CD4-positive, alpha-beta T cell treated with Interleukin-10 for 1 hour (primary cell): ENCODE measurements at places on chromosomes 12 and 14.

DNA sequence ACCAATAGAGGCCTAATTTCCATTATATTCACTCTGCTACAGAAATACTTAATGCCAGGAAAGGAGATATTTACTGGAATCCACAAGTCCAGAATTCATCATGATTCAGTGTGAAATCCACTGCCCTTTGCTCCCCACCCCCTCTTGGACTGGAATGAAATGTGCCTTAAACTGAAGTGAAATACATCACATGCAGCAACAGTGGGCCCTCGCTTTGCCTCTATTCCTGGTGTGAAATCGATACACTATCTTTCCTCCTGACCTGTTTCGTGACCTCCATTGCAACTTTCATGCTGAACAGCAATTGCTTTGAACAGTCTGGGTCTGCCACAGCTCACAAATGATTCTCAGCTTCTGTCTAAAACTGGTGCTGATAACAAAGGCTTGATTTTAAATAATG lies 100.6 kb downstream of the NPAS3 start:
- DNase-seq = no peak

DNA sequence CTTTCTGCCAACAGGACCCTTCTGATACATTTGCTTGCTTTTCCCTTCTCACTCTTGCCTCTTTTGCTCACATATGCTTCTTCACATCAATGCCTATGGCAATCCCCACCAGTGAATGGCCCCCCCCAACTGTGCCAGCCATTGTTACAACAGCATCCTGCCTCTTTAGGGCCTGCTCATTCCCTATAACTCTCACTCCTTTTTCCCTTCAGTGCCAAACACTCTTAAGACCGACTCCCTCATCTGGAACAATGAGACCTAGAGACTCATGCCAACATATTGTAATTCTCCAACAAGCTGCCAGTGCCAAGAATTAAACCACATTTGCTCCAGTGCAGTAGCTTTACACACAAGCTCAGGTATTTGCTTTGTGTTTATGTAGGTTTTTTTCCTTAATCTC lies 189.0 kb downstream of the SOX5 start:
- DNase-seq = no peak

DNA sequence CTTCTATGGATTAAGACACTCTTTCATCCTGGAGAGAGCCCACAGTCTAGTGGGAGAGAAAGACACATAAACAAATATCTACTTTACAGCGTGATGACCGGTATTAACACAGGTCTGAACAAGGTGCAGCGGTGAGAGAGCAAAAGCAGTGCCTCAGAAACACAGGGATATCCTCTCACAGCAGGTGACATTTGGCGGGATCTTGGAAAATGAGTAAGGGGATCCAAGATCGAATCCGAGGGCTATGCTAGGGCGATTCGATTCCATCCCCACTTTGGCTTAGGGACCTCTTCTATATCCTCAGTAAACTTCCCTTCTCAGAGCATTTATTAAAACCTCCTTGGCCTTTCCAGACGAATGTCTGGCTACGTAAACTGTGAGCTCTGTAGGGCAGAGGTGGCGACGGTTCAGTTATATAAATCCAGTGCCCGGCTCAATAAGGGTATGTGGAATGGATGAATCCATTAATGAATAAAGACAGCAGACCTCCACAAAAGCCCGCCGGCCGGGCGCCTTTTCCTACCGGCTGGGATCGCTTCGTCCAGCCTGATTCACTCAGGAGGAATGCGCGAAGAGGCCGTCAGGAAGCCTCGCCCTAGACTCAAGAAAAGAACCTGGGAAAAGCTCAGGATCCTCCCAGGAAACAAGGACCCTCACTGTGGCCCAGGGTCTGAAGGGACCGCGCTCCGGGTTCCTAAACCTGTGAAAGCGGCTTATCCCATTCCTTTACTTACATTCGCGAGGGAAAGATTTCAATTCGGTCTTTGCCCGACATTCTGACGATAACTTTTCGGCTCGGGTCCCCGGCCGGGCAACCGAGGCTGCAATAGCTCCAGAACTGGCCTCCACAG lies 455 bp downstream of the ATP6V1D start:
- no peak for DNase-seq

DNA sequence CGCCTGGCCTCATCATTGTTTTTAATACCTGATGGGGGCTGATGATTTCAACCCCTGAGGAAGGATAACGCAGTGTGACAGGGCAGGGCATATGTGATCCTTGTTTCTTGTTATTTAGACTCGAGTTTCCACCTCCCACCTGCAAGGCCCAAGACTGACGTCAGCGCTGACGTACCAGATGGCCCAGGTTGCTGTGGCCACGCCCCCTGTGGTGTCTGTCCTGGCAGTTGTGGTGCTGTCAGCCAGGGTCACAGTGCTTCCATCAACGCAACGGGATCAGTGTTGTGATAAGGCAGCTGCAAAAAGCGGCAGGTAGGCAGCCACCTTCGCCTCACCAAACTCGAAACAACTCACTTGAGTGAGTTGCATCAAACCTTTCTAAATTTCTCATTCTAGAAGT lies 18.4 kb downstream of the DDX51 start:
- no peak for DNase-seq

DNA sequence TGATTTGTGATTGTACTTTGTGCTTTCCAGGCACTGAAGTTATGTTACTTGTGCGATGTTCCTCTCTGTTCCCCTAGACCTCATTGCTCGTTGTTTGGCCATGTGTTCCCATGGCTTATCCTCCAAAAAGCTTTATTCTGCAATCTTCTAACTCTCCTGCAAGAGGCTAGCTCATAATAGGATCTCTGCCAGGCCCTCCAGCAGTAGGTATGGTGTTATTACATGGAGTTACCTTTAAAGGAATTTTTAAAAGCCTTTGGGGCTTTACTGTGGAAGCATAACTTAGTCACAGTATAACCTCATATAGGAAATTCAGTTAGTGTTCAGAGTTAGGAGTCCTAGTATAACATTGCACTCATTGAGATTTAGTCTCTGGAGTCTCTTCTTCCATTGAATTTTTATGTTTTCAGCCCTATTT lies 292.3 kb downstream of the RAD51B start:
- DNase-seq = no peak

DNA sequence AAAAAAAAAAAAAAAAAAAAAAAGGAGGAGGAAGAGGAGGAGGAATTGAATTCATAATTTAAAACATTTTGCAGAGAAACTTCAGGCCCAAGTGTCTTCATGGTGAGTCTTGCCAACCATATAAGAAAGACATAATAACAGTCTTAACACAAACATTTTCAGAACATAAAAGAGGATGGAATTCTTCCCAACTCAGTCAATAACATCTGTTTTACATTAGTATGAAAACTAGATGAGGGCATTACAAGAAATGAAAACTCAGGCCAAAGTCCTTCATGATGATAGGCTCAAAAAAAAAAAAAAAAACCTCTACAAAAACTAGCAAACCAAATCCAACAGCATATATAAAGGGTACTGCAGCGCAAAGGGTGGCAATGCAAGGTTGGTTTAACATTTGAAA lies 151.6 kb downstream of the FOXA1 start:
- DNase-seq = no peak

DNA sequence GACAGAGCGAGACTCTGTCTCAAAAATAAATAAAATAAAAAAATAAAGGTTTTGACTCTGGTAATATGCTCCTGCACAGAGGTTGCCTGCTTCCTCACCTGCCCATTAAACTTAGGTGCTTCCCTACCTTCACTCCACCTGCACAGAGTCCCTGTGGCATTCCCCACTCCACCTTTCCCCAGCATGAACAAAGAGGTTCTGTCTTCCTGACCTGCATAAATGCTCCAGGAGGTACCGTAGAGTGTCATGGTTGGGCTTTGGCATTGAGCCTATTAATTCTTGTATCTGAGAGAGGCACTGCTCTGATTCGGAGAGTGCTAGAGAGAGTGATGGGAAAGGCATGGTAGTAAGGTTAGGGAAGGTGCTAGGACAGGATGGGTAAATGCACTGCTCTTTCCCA lies 6.3 kb downstream of the ARHGAP9 start:
- DNase-seq = no peak

DNA sequence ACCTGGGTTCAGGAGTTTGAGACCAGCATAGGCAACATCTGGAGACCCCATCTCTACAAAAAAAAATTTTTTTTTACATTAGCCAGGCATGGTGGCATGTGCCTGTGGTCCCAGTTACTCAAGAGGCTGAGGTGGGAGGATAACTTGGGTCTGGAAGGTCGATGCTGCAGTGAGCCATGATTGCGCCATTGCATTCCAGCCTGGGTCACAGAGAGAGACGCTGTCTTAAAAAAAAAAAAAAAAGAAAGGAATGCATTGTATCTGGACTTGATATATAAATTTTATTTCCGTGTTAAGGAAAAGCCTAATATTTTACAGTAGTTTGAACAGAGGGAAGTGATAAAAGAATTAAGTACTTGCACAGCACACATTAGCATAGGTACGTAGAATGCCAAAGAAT lies 97.2 kb downstream of the ZC3H14 start:
- no peak for DNase-seq

DNA sequence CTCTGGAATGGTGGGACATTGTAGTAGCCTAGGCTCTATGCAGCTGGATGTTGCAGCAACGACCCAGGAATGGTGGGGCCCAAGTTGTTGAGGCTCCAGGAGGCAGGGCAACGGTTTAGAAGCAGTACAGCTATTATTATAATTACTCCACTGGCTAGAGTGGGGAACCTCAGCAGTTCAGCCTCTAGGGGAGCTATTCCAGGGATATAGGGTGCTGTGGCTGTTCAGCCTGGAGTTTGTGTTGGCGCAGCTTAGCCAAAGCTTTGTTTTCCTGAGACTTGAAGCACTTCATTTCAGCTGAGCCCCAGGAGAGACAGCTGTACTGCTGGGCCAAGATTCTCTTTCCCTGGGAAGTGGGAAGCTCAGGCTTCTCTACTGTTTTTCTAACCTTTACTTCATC lies 1023.0 kb upstream of the ATXN7L3B start:
- DNase-seq = no peak

GRCh38 chr12:54197431-54197909 lies 8.7 kb upstream of the SMUG1 start:
- no peak for DNase-seq

- DNase-seq = no peak
Observed at GRCh38 chr12:51813931-51814310, 34.6 kb downstream of the FIGNL2 start.

DNA sequence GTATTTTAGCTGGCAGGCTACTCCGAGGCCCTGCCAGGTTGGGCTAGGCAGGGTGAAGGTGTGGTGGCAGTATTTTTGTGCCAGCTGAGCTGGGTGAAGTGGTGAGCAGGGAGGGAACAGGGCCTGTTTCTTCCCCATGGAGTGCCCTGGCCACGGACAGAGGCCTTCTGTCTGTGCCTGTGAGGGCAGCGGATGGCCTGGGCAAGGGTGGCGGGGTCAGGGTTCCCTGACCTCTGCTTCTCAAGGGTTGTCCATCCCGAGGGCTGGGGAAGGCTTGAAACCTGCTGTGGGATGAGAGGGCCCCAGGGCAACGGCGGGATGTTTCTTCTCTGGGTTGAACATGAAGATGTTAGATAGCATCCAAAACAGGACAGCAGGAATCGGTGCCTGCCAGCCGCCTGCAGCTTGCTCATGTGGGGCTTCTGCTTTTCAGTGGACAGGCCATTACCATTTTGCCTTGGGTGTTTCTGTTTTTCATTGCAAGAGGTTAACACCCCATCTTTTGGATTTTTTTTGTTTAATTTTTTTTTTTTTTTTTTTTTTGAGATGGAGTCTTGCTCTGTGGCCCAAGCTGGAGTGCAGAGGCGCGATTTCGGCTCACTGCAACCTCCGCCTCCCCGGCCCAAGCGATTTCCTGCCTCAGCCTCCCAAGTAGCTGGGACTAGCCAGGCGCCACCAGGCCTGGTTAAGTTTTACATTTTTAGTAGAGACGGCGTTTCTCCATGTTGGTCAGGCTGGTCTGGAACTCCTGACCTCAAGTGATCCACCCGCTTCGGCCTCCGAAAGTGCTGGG lies 3.3 kb downstream of the MTA1 start:
- DNase-seq = no peak

DNA sequence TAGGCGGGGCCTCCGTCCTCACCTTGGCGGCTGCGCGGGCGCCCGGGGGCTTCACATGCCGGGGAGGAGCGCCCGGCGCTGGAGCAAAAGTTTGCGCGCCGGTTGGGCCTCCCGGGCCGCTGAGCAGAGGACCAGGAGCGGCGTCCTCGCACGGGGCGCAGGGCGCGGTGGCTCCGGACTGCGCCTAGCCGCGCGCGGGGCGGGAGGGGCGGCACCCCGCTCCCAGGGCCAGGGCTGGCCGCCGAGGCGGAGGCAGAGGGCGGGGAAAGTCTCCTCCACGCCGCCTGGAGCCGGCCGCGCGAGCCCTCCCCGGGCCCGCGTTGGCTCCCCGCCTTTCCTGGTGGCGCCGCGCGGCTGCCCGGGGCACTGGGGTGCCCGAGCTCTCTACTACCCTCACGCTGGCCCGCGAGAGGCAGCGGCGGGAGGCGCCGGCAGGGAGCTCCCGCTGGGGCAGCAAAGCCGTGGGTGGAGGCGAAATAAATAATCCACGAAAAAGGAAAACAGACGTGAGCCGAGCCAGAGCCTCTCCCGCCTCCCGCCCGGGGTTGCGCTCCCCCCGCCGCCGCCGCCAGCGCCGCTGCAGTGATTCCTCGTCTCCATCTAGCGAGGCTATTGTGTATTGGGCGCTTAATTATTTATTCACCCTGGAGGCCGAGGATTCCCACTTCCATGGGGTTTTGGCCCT lies 400 bp upstream of the PRIMA1 start:
- DNase-seq = no peak

- no peak for DNase-seq
Observed at GRCh38 chr14:20583908-20584307, 3.9 kb downstream of the RNASE11 start.

GRCh38 chr12:67647799-67648520 lies 585 bp upstream of the DYRK2 start:
- DNase-seq = peak; percentile 65

DNA sequence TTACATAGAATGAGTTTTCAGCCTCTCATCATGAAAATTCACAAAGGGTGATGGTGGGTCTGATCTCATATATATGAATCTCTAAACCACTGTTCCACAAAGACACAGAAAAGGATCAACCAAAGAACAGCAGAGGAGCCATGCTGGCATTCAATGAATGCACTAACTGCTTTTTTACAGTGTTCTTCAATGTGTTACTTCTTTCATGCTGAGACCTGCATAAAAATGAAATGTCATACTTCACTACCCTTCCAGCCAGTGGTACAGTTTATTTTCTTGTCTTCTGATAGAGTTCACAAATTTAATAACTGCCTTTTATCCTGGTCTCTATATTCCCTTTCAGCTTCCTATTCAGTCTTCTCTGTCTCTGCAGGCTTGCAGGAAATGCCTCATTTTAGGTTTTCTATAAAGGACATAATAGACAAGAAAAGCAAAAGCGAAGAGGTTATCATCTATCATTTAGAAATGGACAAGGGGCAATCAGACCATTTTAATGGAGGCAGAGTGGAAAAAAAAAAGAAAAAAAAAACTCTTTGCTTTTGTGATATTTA lies 836.7 kb upstream of the FOXG1 start:
- no peak for DNase-seq

GRCh38 chr12:115146453-115146852 lies 462.5 kb upstream of the TBX3 start:
- DNase-seq = no peak
